Esophagus mucosa (tissue), 1 donor: ENCODE measurements at places on chromosomes 3 and 15. TPM values are rescaled to one million over a fixed set of nuclear protein-coding genes. Genes with fewer than 3 reads are reported as not detected.
A peak's percentile ranks its signal among the peaks of the same experiment; 100 is the strongest.

The ABTB1 gene
- 6.4 TPM for total RNA-seq

The GOLGA6L10 gene
- 3.9 TPM for total RNA-seq

The NR2E3 gene
- 0.56 TPM for total RNA-seq

The ARNT2 gene
- 0.64 TPM for total RNA-seq

The CCR9 gene
- not detected for total RNA-seq

The JMJD7 gene
- total RNA-seq: 35.4 TPM

The RETNLB gene
- not detected for total RNA-seq

The FES gene
- 3.8 TPM for total RNA-seq

The HDC gene
- total RNA-seq: 0.32 TPM

DNA sequence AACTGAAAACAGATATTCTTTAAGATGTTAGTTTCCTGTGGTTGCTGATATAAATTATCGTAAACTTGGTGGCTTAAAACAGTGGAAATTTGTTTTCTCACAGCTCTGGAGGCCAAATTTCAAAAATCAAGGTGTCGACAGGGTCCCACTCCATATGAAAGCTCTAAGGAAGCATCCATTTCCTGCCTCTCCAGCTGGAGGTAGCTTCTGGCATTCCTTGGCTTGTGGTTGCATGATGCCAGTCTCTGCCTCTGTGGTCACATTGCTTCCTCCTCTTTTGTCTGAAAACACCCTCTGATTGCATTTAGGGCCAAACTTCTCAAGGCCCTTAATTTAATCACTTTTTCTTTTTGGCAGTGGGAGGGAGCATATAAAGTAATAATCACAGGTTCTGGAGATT, 96.8 kb downstream of the PPM1L start:
- no peak for ATAC-seq

DNA sequence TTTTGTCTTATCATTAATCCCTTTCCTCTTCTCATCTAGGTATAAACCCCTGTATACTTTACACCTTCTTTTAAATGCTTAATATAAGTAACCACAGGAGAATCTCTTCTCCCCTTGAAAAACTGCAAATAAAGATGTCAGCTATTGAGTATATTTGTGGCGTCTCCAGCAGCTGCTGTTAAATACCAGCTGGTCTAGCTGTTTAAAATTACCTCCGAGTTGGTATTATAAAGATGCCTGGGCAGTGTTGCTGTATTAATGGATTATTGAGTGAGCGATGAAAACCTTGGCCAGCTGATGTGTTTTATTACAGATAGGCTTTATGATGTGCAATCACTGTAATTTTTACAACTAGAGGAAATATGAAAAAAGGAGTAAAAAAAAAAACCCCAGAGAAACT, 388.1 kb downstream of the TBC1D5 start:
- ATAC-seq: no peak

DNA sequence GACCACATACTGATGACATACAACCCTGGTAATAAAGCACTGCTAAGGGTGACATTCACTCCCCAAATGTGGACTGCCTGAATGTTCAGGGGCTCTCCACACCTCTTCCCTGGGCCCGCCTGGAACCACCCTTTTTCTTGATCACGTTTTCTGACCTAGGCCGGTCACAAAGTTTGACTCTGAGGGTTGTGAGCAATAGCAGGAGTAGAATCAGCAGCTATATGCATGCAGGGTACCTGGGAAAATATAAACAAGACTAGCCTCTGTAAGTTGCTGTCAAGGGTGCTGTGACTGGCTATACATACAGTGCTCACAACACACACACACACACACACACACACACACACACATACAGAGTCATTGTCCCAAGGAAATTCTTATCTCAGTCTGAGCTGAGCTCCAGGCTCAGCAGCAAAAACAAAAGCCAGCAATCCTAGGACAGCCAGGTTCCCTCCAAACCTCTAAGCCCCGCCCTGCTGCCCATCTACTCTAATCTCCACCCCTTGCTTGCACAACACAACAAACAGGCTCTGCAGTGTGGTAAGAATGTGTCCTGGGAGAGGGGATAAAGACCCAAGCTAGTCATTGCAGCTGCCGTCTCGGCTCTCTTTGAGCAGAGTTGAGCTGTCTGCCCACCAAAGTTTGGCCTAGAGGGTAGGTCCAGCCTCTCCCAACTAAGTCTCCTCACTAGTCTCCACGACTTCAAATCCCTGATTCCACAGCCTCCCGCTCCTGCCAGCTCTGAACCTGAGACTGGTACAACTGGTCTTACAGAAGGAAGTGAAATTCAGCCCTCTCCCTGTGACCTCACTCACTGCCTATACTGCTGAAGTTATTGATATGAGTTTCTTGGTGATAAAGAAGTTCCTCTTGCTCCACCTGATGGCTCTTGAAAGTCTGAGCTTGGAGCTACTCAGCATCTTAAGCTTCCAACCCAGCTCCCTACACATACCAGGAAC, 2.2 kb downstream of the BMF start:
- peak; percentile 51 for ATAC-seq

DNA sequence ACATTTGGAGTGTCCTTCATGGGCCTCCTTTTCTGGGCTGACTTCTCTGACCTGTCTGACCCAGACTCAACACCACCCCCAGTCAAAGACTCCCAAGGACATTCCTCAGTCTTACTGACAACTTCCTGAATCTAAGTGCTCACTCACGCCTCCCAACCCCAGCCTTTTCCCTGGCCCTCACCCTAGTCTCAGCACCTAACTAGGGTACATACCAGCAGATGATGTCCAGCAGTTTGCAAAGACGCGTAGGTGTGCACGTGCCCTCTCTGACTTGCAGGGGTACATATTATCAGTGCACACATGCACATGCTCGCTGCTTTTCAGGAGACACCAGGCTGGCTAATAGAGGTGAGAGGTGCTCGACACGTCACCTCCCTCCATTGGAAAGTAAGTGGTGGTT, 38.7 kb upstream of the SLCO2A1 start:
- no peak for ATAC-seq

DNA sequence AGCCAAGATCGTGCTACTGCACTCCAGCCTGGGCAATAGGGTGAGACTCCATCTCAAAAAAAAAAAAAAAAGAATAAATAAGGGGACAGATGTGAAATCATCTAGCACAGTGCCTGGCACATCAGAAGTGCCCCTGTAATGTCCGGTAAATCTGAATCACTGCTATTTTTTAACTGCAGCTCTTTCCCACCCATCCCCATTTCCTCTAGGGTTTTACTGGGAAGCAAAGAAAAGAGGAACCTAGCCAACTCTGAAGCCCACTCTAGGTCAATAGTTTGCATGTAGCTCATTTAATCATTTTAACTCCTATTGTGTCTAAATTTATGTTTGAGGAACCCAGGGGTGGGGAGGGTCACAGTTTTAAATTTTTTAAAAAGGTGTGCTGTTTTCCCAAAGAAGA, 26.0 kb downstream of the MAGI1 start:
- no peak for ATAC-seq

DNA sequence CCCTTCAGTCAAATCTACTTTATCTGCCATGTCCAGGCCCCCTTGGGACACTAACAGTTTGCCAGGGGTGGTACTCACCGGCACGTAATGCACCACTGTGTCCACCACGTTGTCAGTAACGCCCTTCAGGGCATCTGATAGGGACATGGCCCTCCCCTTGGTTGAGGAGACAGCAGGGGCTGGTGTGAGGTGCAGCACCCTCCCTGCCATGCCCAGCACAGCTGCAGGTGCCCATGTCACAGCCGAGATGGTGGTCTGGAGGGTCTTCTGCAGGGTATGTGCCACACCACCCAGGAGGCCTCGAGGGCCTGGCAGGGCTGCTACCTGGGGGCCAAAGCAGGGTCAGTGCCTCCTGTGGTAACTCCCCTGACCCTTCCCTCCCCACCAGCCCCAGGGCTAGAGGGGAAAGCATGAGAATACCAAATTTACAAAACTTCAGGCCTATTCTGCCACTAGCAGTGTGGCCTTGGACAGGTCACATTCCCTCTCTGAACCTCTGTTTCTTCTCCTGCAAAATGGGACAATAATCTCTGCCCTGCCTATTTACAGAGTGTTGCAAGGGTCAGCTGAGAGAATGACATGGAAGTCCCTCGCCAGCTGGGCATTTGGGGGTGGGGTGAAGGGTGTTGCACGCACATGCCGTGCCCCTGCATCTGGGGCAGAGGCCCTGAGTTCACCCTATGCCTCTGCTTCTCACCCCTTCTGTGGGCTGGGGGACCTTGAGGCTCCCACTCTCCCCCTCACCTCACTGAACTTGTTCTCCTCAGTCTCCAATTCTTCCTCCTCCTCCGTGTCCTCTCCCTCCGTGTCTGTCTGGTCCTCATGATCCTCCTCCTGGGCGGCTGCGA, 11.8 kb upstream of the KIF7 start:
- ATAC-seq: no peak

GRCh38 chr3:130470126-130470525, 46.9 kb upstream of the COL6A6 start:
- ATAC-seq: no peak

GRCh38 chr3:25663347-25663868, 1.3 kb downstream of the TOP2B start:
- ATAC-seq: no peak

DNA sequence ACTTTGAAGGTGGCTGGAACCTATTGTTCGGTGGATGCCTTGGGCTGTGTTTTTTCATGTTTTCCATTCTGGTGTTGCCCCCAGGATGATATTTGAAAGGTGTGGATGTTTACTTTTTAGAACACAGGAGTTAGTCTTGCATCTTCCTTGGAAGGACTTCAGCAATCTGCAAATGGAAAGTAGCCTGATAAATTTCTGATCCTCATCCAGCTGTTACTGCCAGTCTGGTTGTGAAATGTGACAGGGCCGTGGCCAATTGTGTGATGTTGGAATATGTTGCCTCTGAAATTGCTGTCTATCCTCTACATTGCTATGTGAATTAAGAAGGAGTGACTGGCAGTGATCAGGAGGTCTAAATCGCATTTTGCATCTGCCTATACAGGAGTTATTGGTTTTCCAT, 382.5 kb upstream of the C2CD4B start:
- no peak for ATAC-seq
